Stimulated activated CD4-positive, alpha-beta T cell treated with anti-CD3 and anti-CD28 coated beads, TNF-alpha, amount 100 ng/mL, for 1 hour (primary cell): ENCODE measurements at places on chromosomes 1 and 21.

- no peak for DNase-seq
These were observed 289.8 kb upstream of the POU3F1 start for GRCh38 chr1:38336301-38336923.

GRCh38 chr1:3099861-3100260, 30.9 kb downstream of the PRDM16 start:
- DNase-seq, result no peak

GRCh38 chr1:23167353-23168078, 1.1 kb downstream of the LUZP1 start:
- peak; percentile 8 for DNase-seq

GRCh38 chr21:45959779-45960390, 21.7 kb upstream of the COL6A1 start:
- DNase-seq, result no peak

GRCh38 chr1:52455686-52456085, 51.3 kb downstream of the PRPF38A start:
- no peak for DNase-seq

DNA sequence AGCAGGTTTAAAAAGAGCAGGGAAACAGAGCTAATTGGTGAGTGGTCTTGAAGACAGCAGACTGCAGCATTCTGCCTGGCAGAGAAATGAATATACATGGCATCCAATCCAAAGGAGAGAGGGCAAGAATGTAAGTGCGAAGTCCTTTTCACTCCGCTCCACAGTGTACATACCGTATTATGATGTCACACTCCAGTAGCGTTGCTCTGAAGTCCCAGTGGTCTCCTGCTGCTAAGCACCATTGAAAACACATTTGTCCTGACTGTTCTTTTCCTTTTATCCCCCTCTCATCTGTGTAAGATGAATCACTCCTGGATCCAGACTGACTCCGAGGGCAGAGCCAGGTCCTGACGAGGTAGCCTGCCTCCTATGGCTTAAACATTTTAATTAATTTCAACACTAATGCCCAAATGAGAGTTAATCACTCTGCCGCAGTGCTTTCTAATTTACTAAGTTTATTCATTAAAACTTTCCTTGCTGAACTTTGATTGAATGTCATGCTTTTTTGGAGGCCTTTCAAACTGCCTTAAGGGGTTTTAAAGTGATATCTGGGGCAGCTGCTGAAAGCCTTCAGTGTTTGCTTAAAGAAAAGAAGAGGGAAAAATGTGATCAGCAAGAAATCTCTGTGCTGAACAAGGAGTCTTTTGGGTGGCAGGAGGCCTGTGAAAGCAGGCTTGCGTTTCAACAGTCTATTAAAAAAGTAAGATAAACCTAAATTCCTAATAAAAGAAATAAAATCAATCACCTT, 227.2 kb downstream of the ATG4C start:
- no peak for DNase-seq

DNA sequence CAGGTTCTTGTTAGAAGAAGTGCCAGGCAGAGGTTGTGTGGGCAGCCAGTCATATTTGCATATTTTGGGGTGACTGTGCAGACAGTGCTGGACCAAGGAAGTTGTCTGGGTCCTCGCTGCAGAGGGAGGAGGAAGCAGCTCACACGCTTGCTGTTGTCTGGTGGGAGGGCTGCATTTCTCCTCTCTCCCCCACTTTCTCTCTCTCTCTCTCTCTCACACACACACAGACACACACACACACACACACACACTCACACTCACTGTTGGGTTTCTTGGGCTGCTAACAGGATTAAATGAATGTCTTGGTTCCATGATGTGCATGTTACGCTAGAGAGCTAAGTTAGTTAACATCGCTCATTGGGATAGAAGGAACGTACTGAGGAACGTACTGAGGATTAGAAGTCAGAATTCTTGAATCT, 72.9 kb downstream of the AGPAT3 start:
- DNase-seq, result no peak

- no peak for DNase-seq
These were observed 220.5 kb upstream of the MAP1LC3C start for GRCh38 chr1:242219298-242219901.

DNA sequence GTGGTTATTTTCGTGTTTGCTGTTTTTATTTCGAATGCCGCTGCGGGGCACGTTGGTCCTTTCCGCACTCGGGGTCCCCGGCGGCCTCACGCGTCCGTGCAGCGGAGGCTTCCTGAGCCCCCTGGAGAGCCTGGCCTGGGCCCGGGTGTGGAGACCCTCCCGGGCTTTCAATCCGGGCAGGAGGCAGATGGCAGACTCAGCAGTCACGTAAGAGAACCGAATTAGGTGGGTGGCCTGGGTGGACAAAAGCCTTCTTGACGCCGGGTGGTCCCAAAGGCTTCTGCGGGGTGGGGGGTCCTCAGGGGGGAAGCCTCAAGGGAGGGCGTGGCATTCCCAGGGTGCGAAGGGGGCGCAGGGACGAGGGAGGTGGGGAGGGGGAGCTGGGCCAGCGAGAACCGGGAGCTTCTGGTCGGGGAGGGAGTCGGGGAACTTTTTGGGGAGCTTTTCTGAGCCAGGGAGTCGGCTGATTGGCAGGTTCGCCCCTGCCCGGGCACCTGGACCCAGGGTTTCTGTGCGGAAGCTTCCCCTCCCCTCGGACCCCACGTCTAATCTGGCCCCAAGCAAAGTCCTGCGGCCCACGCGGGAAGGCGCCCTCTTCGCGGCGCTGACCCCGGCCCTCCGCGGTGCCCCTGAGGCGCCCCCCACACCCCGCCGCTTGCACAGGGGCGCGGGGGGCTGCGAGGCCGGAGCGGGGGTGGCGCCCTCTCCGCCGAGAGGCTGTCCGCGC, 1.3 kb upstream of the HES4 start:
- DNase-seq, result no peak

DNA sequence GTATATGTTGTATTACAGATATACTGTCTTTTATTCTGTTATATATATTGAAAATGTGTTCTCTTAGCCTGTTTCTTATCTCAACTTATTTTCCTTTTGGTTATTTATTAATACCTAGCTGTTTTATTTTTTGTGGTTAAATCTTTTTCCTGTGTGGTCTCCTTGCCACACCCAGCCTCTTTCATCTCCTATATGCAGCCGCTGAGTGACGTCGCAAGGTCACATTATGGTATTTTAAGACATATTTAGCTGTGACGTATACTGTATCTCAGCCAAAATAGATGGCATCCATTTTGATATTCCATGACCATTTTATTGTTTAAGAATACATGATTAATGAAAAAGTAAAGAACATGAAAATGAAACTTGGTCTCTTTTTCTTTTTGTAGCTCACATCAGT, 29.1 kb downstream of the CENPF start:
- DNase-seq, result no peak

GRCh38 chr1:80413969-80414368, 1386.8 kb upstream of the ADGRL2 start:
- no peak for DNase-seq

GRCh38 chr1:166914111-166914510, 38.0 kb upstream of the TADA1 start:
- DNase-seq, result no peak

GRCh38 chr1:200279810-200280411, 129.9 kb downstream of the ZNF281 start:
- DNase-seq, result no peak

DNA sequence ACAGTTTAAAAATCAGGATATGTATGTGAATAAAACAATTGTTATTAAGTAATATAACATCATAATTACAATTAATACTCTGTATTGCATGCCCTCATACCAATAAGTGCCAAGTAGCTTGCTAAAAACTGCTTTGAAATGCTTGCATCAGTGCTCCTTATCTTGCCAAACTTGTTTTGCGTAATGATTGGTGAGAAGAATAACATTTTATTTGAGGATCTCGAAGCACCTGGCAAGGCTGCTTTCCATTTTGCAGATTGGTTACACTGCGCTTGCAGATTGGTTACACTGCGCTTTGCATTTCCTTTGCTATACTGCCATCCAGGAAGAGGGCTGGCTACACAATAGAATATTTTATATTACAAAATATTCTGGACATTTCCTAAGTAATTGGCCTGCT, 1.7 kb upstream of the PBX1 start:
- no peak for DNase-seq
